ENCODE measurements at places on chromosomes 7 and 10.
A peak's percentile ranks its signal among the peaks of the same experiment; 100 is the strongest.

- peak; percentile 43 for DNase-seq
Measured at GRCh38 chr10:68900427-68901104, 549 bp upstream of the DDX50 start.

- no peak for DNase-seq
Measured at GRCh38 chr7:139431459-139431858, 52.0 kb downstream of the KLRG2 start.

DNA sequence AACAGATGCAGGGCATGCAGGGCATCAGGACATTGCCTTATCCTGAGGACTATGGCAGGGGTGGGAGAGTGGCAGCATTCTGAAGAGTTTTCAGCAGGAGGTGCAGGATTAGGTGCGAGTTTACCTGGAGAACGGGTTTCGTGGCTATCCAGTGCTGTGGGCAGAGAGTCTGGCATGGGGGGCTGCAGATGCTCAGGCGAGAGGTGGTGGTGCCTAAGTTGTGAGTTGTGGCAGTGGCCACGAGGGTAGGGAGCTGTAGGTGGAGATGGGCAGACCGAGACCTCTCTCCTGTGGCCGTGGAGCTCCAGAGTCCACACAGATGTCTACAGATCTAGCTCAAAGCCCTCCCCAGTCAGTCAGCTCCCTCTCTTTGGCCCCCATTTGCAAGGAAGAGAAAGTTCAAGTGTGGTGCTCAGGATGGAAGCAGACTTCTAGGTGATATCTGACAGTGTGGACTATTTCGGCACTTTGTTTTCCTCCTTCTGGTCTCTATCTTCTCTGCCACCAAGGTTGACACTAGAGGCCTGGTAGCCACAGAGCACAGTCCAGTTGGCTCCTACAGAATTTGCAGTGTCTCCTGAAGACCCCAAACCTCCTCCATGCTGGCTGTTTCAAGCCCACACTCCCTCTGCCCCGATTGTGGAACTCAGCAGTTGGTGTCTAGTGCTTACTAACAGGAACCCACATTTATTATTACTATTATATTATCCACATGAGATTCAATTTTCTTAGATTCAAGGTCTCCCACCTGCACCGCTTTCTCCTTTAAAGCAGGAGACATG, 955.7 kb upstream of the ZNF722 start:
- DNase-seq = no peak

GRCh38 chr7:18357691-18358090, 137.9 kb upstream of the HDAC9 start:
- DNase-seq = peak; percentile 32

DNA sequence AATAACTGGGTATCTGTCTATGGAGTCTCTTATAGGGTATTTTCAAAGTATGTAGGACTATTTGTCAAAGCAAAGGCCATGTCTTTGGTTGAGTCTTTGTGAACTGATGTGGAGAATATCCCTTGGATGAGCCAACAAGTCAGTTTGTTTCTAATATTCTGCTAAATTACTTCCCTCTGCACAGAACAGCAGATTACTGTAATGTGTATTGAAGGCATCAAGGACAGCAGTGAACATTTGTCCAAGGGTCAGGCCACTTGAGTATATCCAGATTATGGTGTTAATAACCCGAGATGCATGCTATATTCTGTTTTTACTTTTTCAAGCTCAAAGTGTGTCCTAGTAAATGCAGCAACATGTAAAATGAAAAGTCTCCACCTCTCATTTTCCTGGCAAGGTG, 144.2 kb upstream of the GLI3 start:
- no peak for DNase-seq

GRCh38 chr10:3735175-3735574, 49.8 kb downstream of the KLF6 start:
- DNase-seq = peak; percentile 0

DNA sequence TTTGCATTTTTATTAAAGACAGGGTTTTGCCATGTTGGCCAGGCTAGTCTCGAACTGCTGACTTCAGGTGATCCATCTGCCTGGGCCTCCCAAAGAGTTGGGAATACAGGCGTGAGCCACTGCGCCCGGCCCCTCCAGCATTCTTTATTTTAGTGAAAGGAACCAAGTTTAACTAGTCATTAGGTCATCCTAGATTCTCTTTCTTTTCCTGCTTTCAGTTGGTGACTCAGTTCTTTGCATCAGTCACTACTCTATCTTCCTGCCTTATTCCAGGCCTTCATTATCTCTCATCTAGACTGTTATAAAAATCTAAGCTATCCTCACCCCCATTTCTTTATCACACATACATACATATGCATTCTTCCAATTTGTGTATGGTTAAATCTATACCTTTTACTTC, 63.7 kb downstream of the PRSS58 start:
- no peak for DNase-seq

DNA sequence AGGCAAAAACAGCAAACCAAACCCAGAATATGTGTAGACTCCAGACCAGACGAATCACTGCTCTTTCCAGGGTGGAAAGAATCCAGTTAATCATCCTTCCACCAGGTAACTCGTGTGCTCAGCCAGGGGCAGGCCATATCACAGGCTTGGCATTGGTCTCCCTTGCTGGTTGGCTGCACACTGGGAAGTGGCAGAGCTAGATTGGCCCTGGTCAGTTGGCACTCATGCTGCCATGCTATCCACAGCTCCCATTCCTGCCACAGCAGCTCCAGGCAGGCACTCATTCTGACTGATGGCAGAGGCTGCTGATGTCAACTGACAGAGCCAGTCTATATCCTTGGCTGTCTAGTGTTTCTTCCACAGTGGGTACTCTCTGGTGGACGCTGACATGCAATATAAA, 9.7 kb upstream of the GDF10 start:
- no peak for DNase-seq

- DNase-seq = no peak
Measured at GRCh38 chr10:12656518-12657142, 307.3 kb downstream of the CAMK1D start.

DNA sequence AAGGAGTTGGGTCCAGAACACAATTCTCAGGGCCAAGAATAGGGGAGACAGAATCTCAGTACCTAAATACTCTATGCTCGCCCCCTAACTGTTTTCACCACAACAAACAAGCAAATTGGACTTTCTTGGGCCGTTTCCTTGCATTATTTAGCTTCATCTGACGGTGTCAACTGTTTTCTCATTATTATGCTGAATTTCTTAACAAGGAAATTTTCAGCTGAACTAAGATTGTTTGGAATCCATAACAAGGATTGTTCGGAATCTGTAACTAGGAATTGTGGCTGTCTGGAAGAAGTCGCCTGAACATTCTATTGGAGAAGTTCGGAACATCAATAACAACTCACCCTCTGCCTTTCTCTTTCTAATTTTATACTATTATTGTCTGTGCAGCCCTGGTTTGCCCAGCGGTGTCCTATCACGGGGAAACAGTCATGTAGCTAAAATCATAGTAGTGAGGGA, 15.5 kb upstream of the DLX6 start:
- no peak for DNase-seq

- DNase-seq = no peak
Measured at GRCh38 chr10:130222381-130222780, 86.2 kb downstream of the GLRX3 start.

- DNase-seq = no peak
Measured at GRCh38 chr7:39221901-39222300, 244.2 kb downstream of the POU6F2 start.

GRCh38 chr10:113979409-113979808, 64.3 kb upstream of the ADRB1 start:
- DNase-seq = no peak

DNA sequence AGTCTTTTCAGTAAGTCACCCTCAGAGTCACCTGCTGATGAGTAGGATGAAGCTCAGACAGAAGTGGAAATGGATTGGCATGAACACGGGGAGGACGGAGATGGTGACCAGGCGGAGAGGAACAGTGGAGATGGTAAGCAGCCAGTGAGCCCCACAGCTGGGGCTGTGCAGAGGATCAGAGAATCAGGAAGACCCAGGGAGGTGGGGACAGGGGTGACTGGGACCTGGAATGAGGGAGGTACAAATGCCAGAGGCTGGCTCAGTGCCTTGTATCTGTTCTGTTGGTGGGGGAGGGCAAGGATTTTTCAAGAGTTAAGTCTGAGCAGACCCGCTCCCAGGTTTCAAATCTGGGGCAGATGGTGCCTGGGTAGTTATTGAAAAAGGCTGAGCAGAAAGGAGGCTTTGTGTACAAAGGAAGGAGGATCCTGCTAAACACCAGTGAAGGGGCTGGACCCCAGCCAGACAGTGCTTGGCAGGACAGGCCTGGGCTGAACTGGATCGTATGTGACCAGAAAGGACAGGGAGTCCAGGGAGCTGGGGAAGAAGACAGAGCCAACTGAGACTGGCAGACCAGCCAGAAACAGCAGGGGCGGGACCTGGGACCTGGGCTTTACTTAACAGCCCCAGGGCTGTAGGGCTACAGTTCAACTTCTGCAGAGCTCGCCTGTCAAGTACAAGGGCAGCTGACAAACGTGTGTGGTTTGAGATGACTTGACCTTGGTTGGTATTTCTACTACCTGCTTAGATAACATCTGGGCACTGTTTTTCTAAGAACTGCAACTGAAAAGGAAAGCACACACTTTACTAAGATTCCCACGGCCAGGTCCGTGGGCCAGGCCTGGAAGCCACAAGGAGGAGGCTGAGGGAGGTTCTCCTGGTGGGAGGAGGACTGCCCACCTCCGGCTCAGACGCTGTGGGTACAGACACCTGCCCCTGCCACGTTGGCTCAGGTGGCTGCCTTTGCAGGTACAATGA, 13.2 kb upstream of the FRMPD2 start:
- no peak for DNase-seq

GRCh38 chr7:1650363-1651030, 19.6 kb upstream of the ELFN1 start:
- DNase-seq = no peak

GRCh38 chr10:97106207-97106606, 79.6 kb downstream of the SLIT1 start:
- no peak for DNase-seq

- no peak for DNase-seq
Measured at GRCh38 chr10:43861966-43862751, 213.5 kb upstream of the ZNF32 start.

- DNase-seq = no peak
Measured at GRCh38 chr10:4720463-4720862, 105.5 kb upstream of the AKR1E2 start.

GRCh38 chr7:157329447-157329846, 7.4 kb upstream of the DNAJB6 start:
- DNase-seq = no peak

DNA sequence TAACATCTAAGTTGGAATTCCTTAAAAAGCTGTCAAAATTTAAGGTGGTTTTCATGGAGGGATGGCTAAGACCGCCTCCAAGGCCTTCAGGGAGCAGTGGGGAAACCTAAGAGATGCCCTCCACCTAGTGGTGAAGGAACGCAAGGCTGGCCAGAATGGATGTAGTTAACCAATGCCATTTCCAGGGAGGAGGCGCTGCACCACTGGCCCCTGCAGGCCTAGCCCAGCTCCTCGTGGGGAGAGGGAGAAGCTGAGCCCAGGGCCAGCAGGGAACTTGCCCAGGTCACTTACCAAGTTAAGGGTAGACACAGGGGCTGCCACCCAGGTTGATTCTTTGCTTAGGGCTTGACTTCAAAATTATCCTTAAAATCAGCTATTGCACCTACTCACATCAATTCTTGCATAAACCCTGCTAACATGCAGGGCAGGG, 32.0 kb downstream of the FIGNL1 start:
- peak; percentile 81 for DNase-seq

GRCh38 chr7:67916571-67917436, 920.2 kb downstream of the TYW1 start:
- no peak for DNase-seq

DNA sequence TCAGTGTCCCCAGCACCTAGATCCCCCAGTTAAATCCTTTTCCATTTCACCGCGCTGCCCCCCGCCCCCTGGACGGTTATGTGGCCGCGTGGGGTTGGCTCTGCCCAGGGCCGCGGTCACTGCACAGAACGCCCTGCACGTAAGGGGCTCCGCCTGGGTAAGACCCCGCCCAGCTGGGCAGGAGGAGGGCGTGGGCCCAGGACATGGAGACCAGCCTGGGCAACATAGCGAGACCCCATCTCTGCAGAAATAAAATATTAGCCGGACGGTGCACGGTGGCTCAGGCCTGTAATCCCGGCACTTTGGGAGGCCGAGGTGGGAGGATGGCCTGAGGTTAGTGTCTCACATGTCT, 650 bp upstream of the ZFAND2A start:
- DNase-seq = peak; percentile 48

DNA sequence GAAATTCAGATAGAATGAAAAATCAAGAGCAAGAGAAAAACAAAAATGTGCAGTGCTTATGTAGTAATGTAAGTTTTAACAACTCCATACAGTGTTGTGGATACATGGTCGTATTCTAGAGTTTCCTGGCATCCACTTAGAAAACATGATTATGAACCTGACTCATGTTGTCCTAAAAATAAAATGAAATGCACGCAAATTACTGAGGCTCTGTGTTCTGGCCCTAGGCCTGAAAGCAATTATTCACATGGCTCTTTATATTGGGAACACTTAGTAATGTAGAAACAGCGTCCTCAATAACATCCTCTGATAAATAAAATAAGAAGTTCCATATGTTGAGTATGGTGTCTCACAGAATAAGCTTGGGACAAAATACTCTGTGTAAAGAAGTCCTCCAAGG, 200.2 kb upstream of the SEMA3E start:
- no peak for DNase-seq

DNA sequence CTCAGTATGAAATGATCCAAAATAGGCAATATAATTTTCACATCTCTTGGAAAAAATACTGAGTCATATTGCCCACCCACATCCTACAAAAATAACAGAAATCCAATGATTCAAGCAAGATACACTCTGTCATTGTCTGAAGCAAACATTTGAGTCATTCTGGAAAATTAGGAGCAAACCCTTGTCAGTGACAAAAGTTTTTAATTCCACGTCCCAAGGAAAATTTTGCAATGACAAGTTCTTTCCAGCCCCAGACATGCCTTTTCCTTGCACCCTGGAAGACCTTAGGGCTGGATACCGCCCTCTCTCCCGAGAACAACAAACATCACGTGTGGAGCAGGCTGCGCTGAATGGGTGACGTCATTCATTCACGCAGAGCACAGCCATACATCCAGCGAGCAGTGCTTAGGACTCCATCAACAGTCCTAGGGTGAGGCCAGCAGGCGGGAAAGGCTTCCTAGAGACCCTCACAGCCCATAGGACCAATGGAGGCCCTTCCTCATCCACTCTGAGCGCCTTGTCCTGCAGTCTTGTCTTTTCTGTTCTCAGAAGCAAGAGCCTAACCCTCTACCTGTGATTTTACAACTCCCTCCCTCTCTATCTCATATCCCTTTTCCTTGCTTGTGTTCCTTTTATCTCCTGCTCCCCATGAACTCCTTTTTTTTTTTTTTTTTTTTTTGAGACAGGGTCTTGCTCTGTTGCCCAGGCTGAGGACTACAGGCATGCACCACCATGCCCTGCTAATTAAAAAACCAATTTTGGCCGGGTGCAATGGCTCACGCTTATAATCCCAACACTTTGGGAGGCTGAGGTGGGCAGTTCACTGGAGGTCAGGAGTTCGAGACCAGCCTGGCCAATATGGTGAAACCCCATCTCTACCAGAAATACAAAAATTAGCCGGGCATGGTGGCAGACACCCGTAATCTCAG, 23.5 kb upstream of the KDM7A start:
- peak; percentile 19 for DNase-seq
